ENCODE measurements at places on chromosomes 7 and 10. TPM values are rescaled to one million over a fixed set of nuclear protein-coding genes. Genes with fewer than 3 reads are reported as not detected.

The VENTX gene
- not detected for total RNA-seq

The NCF1 gene
- total RNA-seq: under 0.01 TPM

The FAM25C gene
- total RNA-seq: not detected

The CYREN gene
- 35.5 TPM for total RNA-seq

The HOXA11 gene
- 14.4 TPM for total RNA-seq

The GDF2 gene
- not detected for total RNA-seq

The EGFR gene
- 104 TPM for total RNA-seq

The CALD1 gene
- 1,123 TPM for total RNA-seq

The NPTX2 gene
- 2.4 TPM for total RNA-seq

The VIPR2 gene
- not detected for total RNA-seq

The TMEM236 gene
- under 0.01 TPM for total RNA-seq

The MMP21 gene
- not detected for total RNA-seq

The RAB19 gene
- total RNA-seq: not detected

The C10orf71 gene
- total RNA-seq: not detected

The AKR1C4 gene
- total RNA-seq: not detected

The TMEM176B gene
- not detected for total RNA-seq

The TBX20 gene
- total RNA-seq: not detected

The HTR5A gene
- total RNA-seq: not detected

The MYL10 gene
- total RNA-seq: not detected

The HTRA1 gene
- total RNA-seq: 413 TPM

The GHRHR gene
- not detected for total RNA-seq

The CDCA7L gene
- total RNA-seq: 35.1 TPM

The PALD1 gene
- total RNA-seq: 0.29 TPM

The ERVW-1 gene
- not detected for total RNA-seq

The TAS2R39 gene
- total RNA-seq: not detected

The GPNMB gene
- total RNA-seq: 380 TPM

The PNLIP gene
- not detected for total RNA-seq

The WNT8B gene
- not detected for total RNA-seq

The SHH gene
- total RNA-seq: not detected

The EPDR1 gene
- 99.3 TPM for total RNA-seq

The LRIT2 gene
- total RNA-seq: not detected

The COL17A1 gene
- under 0.01 TPM for total RNA-seq

The ATXN7L1 gene
- 8.8 TPM for total RNA-seq

The STAG3 gene
- 0.59 TPM for total RNA-seq

The H2BK1 gene
- not detected for total RNA-seq

The APBB1IP gene
- 14.8 TPM for total RNA-seq

The TMUB1 gene
- 18.1 TPM for total RNA-seq

The CDNF gene
- total RNA-seq: 1.8 TPM

The LRIT1 gene
- not detected for total RNA-seq

The CRHR2 gene
- not detected for total RNA-seq

The SEMA3D gene
- 0.72 TPM for total RNA-seq
